ENCODE measurements at places on chromosomes 2 and 18. TPM values are rescaled to one million over a fixed set of nuclear protein-coding genes. Genes with fewer than 3 reads are reported as not detected.

Gene CBLN2
- 1.1 TPM for total RNA-seq

Gene LOXL3
- 13.3 TPM for total RNA-seq

GRCh38 chr18:60100778-60101177 is 201.0 kb downstream of the PMAIP1 start:
- H3K27ac ChIP-seq: no peak overlapping the region
- H3K36me3 ChIP-seq: no peaks in the 10 kb centered on the region
- H3K27me3 ChIP-seq: no peaks in the 10 kb centered on the region
- no peak for DNase-seq
- no peak overlapping the region for H3K4me3 ChIP-seq

- no peak overlapping the region for H3K27ac ChIP-seq
- DNase-seq: no peak
- H3K4me3 ChIP-seq: no peak overlapping the region
- no peaks in the 10 kb centered on the region for H3K27me3 ChIP-seq
Observed at GRCh38 chr2:11990576-11990975, 244.1 kb downstream of the LPIN1 start.

- no peak overlapping the region for H3K27ac ChIP-seq
- peaks cover 91% of the 10 kb centered on the region for H3K27me3 ChIP-seq
- peaks cover 19% of the 10 kb centered on the region for H3K4me1 ChIP-seq
- peak overlapping the region; percentile 42 for H3K4me3 ChIP-seq
Observed at GRCh38 chr2:236177967-236178889, 10.0 kb upstream of the GBX2 start.

Gene KLHL41
- 2.0 TPM for total RNA-seq

Gene PAX8
- total RNA-seq: 0.20 TPM

GRCh38 chr2:29632018-29632417 is 289.4 kb downstream of the ALK start:
- H3K36me3 ChIP-seq: no peaks in the 10 kb centered on the region
- H3K27ac ChIP-seq: no peak overlapping the region
- H3K4me3 ChIP-seq: no peak overlapping the region
- H3K27me3 ChIP-seq: peaks cover under 1% of the 10 kb centered on the region

GRCh38 chr18:3264362-3264761 is 2.4 kb downstream of the MYL12B start:
- H3K36me3 ChIP-seq: no peaks in the 10 kb centered on the region
- peak overlapping the region; percentile 99 for H3K4me3 ChIP-seq
- peak; percentile 33 for DNase-seq
- H3K27me3 ChIP-seq: no peaks in the 10 kb centered on the region

Gene SNED1
- total RNA-seq: 3.5 TPM

- no peaks in the 10 kb centered on the region for H3K36me3 ChIP-seq
- no peak overlapping the region for H3K4me3 ChIP-seq
- no peaks in the 10 kb centered on the region for H3K4me1 ChIP-seq
- H3K27me3 ChIP-seq: no peaks in the 10 kb centered on the region
- no peak overlapping the region for H3K27ac ChIP-seq
- DNase-seq: no peak
Observed at GRCh38 chr2:98623657-98624056, 15.3 kb downstream of the UNC50 start.

Gene LRRC30
- total RNA-seq: not detected

GRCh38 chr2:166891727-166892126 is 3.4 kb downstream of the XIRP2 start:
- H3K36me3 ChIP-seq: no peaks in the 10 kb centered on the region
